K562 (cell line): ENCODE measurements at places on chromosomes 16 and 17.
A peak's percentile ranks its signal among the peaks of the same experiment; 100 is the strongest.

DNA sequence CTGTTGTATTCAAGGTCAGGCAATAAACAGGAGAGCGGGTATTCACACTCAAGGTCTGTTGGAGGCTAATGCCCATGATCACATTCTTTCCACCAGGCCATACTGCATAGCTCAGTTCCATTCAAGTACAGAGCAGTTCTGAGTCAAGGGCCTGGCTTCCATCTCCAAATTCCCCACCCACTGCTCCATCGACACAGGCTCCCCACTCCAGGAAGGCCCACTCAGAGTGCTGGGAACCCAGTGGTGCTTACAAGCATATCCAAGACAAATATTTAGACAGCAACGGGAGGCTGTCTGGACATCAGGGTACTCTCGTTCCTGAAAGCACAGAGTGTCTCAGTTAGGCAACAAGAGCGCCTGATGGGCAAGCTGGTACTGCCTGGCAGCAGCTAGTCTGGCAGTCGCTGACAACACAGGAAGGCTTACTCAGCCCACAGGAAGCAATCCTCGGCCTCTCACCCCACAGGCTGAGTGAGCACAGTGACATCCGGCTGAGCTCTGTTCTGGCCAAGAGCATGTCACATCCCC lies 40.9 kb downstream of the RFFL start:
- no peak overlapping the region for H3K27ac ChIP-seq
- H3K4me1 ChIP-seq, result no peaks in the 10 kb centered on the region
- no peaks in the 10 kb centered on the region for H3K27me3 ChIP-seq
- H3K36me3 ChIP-seq, result peaks cover 19% of the 10 kb centered on the region; the same call in 2 of the 3 replicates
- no peak overlapping the region for H3K4me3 ChIP-seq

DNA sequence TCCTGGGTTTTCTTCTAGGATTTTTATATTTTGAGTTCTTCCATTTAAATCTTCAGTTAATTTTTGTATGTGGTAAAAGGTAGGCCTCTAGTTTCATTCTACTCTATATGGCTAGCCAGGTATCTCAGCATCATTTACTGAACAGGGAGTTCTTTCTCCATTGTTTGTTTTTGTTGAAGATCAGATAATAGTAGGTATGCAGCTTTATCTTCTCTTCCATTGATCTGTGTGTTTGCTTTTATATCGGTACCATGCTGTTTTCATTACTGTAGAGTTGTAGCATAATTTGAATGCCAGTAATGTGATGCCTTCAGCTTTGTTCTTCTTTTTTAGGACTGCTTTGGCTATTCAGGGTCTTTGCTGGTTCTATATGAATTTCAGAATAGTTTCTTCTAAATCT lies 77.3 kb downstream of the USP22 start:
- H3K4me1 ChIP-seq, result no peaks in the 10 kb centered on the region
- DNase-seq, result no peak
- H3K4me3 ChIP-seq, result no peak overlapping the region

- H3K27ac ChIP-seq, result no peak overlapping the region
- no peaks in the 10 kb centered on the region for H3K36me3 ChIP-seq
- H3K4me3 ChIP-seq, result no peak overlapping the region
- H3K27me3 ChIP-seq, result no peaks in the 10 kb centered on the region; the same call in 2 of the 3 replicates
- DNase-seq, result no peak
Measured at GRCh38 chr17:65684631-65685030, 123.2 kb upstream of the AXIN2 start.

GRCh38 chr16:70600730-70601129 lies 45.6 kb upstream of the IL34 start:
- H3K4me3 ChIP-seq, result no peak overlapping the region
- no peaks in the 10 kb centered on the region for H3K36me3 ChIP-seq
- DNase-seq, result no peak
- H3K27ac ChIP-seq, result no peak overlapping the region
- H3K4me1 ChIP-seq, result peaks cover 3% of the 10 kb centered on the region; the same call in 1 of the 2 replicates

- no peaks in the 10 kb centered on the region for H3K27me3 ChIP-seq
- DNase-seq, result no peak
- no peak overlapping the region for H3K27ac ChIP-seq
- no peak overlapping the region for H3K4me3 ChIP-seq
Measured at GRCh38 chr17:72145962-72146361, 25.1 kb downstream of the SOX9 start.

DNA sequence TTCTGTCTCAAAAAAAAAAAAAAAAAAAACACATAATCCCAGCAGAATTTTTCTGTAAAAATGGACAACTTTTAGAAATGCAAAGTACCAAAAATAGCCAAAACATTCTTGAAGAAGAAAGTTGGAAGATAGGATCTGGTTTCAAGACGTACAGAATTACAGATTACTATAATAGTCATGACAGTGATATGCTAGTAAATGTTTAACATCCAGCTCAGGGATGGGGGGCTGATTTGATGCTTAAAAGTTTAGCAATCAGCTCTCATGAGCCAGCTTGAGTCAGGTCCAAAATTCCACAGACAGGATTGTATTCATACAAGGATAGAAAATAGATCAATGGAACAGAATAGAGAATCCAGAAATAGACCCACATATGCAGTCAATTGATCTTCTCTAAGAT lies 100.5 kb downstream of the CYB561 start:
- DNase-seq, result no peak
- no peaks in the 10 kb centered on the region; the same call in 2 of the 3 replicates for H3K36me3 ChIP-seq
- no peaks in the 10 kb centered on the region for H3K27me3 ChIP-seq
- no peaks in the 10 kb centered on the region for H3K4me1 ChIP-seq
- no peak overlapping the region for H3K27ac ChIP-seq
- no peak overlapping the region for H3K4me3 ChIP-seq

DNA sequence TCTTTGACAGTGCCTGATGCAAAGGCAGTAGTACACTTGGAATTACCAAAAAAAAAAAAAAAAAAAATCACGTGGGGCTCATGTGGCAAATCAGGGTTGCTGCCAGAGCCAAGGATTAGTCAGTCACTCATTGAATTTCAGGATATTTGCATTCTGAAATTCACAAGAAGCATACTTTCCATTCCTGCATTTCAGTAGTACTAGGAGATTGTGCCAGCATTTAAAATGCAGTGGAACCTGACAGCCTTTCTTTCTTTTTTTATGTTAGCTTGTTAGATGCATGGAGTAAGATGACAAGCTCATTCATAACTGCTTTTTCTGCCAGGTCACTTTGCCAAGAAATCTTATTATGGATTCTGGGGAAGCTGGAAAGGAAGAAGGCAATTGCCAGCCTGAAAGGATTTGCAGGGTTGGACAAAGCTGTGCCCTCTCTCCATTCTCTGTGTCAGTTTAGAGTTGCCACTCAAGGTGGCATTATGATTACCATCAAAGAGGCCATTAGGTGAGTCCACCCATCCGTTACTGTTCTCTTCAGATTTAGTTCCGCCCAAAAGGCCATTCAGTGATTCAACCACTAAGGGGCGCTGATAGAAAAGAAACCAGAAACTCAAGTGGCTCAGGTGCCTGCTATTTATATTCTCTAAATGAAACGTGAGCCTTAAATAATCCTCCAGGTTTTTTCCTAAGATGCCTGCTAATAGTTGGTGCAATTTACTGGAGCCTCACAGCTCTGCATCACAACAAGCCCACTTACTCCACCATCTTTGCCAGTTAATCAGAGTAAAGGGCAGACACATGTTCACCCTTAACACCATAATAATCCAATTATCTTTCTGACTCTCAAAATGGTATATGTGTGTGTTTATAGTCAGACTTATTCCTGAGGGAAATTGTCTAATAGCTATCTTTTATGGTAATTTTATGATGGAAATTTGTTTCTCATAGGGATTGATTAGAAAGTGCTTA lies 59.0 kb downstream of the TANGO6 start:
- peaks cover 13% of the 10 kb centered on the region; the same call in 1 of the 3 replicates for H3K36me3 ChIP-seq
- H3K27ac ChIP-seq, result no peak overlapping the region
- peak; percentile 56 for DNase-seq
- H3K4me1 ChIP-seq, result no peaks in the 10 kb centered on the region
- no peak overlapping the region for H3K4me3 ChIP-seq

DNA sequence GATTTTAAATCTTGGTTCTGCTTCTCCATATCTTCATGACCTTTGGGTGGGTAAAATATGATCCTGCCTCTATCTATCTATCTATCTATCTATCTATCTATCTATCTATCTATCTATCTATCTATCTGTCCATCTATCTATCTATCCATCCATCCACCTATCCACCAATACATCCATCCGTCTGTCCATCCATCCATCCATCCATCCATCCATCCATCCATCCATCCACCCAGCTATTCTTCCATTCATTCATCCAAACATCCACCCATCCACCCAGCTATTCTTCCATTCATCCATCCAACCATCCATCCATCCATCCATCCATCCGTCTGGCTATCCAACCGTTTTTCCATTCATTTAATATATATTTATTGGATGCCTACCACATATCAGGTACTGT lies 11.5 kb downstream of the PRKCB start:
- no peak overlapping the region for H3K27ac ChIP-seq
- H3K36me3 ChIP-seq, result peaks cover 86% of the 10 kb centered on the region
- H3K4me1 ChIP-seq, result peaks cover 24% of the 10 kb centered on the region
- H3K27me3 ChIP-seq, result no peaks in the 10 kb centered on the region
- no peak for DNase-seq
- no peak overlapping the region for H3K4me3 ChIP-seq

DNA sequence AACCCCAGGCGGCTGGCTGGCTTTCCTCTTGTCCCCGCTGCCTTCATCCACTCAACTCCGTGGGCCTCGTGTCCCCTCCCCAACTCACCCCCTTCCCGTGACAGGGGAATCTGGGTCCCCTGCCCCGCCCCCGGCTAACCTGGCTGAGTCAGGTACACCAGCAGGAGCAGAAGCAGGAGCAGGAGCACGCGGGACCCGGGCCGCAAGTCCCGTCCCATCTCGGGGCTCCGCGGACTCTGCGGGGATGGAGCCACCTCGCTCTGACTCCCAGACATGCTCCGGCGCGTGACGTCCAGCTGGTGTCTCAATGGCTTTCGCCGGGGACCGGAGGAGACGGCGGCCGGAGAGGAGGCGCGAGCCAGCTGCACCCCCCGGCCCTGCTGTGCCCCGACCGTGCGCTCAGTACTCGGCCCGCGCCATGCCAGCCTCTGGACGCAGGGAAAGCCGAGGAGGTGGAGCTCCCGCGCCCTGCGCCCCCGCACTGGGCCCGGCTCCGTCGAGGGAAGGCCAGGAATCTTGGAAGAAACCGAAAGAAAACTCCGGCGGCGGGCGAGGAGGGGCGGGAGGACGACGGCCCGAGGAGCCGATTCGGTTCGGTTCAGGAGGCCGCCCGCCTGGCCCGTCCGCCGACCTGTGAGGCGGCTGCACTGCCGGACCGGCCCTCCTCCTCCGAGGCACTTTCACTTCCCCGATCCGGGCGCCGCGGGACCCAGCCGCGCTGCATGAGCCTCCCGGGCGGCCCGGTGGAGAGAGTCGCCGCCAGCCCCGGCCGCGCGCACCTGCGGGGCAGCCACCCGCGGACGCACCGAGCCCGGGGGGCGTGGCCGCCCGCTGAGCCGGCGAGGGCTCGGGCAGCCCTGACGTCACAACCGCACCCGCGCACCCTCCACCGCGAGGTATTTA lies at the start of the genes CXCL16 and ZMYND15:
Gene CXCL16 (minus strand): TSS at position 807 of the 903 bp plus-strand sequence. CDS start 589 bp downstream, at position 218.
Gene ZMYND15 (plus strand): TSS at position 712 of the 903 bp plus-strand sequence. CDS start 716 bp downstream, outside the sequence.
- peaks cover 15% of the 10 kb centered on the region for H3K4me1 ChIP-seq
- no peaks in the 10 kb centered on the region for H3K36me3 ChIP-seq
- DNase-seq, result peak; percentile 21

- DNase-seq, result peak; percentile 79
- no peaks in the 10 kb centered on the region for H3K36me3 ChIP-seq
- H3K4me3 ChIP-seq, result no peak overlapping the region
Measured at GRCh38 chr16:57623251-57624043, 5.0 kb upstream of the ADGRG1 start.

GRCh38 chr16:82061861-82062525 lies 26.9 kb downstream of the HSD17B2 start:
- no peak overlapping the region for H3K27ac ChIP-seq
- no peaks in the 10 kb centered on the region for H3K4me1 ChIP-seq
- peaks cover 13% of the 10 kb centered on the region for H3K27me3 ChIP-seq

DNA sequence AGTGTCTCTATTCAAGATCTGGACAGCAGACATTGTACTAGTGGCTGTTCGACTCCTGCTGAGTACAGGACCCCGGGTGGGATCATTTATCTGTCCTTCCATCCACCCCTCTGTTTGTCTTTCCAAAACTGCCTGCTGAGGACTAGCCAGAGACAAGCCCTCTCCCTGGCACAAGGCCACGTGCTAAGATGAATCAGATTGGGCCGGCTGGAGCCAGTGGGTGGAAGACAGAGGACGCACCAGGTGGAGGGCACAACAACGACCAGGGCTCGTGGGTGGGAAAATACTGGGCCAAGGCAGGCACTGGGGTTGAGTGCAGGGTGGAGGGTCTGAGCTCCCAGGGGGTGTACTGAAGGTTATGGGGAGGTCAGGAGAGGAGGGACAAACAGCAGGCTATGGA lies 1.4 kb upstream of the CA7 start:
- H3K36me3 ChIP-seq, result no peaks in the 10 kb centered on the region
- H3K4me1 ChIP-seq, result peaks cover 17% of the 10 kb centered on the region
- no peak overlapping the region for H3K27ac ChIP-seq
- DNase-seq, result no peak
- H3K4me3 ChIP-seq, result no peak overlapping the region
